Hematopoietic multipotent progenitor cell treated with erythropoietin and hydrocortisone succinate and interleukin-3 and kit ligand, for 6 days (in vitro differentiated cells): ENCODE measurements at places on chromosomes 3 and 15.

DNA sequence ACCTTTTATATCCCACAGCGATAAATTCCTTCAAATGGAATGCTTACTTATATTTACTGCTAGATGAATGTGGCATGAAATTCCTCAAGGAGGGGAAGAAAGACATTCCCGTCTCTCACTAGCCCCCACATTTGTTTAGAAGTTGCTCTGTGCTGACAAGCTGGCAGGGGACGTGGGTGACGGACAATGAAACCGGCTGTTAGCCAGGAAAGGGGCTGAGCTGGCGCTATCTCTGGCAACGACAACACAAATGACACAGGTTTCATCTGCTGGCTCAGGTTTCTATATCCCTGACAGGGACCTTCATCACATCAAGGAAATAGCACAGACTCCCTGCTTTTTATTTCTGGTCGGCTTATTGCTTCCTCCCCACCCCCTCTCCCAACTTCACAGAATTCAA lies 15.8 kb downstream of the RUVBL1 start:
- no peak for DNase-seq

DNA sequence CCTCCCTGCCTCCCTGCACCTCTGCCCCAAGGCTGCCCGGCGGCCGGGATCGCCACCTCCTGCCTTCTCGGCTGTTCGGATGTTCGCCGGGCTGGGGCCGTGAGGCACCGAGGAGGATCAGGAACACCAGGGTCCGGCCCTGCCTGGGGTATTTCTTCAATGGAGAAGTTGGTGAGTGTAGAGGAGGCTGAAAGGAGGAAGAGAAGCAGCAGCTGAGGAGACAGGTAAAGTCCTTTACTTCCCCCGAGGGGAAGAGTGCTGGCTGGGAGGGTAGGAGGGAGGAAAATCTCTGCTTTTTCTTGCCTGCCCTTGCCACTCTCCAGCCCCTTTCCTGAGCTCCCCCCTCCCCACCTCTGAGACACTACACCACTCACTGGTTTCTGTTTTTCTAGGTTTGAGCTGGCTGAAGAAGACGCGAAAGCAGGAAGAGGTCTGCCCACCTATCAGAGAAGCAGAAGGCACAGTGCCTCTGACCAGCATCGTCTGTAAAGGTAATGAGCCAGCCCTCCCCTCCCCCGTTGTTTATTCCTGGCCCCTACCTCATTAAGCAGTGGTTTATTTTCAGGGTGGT lies 519 bp downstream of the ASB7 start:
- DNase-seq, result peak; percentile 64

DNA sequence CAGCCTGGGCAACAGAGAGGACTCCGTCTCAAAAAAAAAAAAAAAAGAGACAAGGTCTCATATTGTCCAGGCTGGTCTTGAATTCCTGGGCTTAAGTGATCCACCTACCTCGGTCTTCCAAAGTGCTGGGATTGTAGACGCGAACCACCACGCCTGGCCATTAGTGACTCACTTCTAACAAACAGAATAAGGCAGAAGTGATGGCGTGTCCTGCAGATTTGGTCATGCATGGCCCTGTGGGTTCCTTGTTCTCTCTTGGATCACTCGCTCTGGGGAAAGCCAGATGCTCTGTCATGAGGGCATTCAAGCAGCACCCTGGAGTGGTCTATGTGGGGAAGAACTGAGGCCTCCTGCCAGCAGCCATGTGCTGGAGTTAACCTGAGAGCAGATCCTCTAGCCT lies 27.4 kb upstream of the TJP1 start:
- no peak for DNase-seq

- no peak for DNase-seq
These were observed 74.5 kb upstream of the LMOD3 start for GRCh38 chr3:69196876-69197275.

DNA sequence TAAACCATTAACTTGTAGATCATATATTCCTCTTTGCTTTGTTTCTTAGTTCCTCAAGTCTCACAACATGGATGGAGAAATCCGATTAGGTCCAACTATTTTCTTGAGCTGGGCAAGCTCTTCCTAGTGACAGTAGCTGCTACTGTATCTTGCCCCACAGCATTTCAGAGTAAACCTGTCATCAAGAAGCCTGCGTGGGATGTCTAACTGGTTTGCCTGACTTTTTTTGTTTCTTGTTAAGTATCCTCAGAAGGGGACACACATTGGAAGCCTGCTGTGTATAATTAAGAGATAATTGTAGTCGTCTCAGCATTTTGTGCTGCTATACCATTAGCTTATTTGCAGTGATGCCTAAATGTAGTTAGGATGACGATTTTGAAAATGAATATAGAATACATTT lies 29.3 kb upstream of the STT3B start:
- no peak for DNase-seq

GRCh38 chr3:142618917-142619461 lies 22.8 kb downstream of the PLS1 start:
- peak; percentile 24 for DNase-seq

DNA sequence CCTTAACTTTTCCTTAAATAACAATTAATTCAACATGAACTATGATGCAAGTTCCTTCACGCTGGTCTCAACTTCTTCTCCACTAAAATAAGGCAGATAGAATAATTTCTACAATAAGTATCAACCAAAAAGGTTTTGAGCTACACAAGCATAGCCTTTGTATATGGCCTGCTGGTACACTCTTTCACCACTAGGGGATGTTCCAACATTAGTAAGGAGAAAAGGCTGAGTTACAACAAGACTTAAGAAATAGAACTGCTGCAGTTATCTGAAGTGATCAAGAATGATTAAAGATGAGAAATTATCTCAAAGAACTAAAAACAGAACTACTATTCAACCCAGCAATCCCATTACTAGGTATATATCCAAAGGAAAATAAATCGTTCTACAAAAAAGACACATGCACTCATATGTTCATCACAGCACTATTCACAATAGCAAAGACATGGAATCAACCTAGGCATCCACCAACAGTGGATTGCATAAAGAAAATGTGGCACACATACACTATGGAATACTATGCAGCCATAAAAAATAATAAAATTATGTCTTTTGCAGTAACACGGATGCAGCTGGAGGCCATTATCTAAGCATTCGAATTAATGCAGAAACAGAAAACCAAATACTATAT lies 14.4 kb downstream of the ATP13A3 start:
- DNase-seq, result peak; percentile 90

DNA sequence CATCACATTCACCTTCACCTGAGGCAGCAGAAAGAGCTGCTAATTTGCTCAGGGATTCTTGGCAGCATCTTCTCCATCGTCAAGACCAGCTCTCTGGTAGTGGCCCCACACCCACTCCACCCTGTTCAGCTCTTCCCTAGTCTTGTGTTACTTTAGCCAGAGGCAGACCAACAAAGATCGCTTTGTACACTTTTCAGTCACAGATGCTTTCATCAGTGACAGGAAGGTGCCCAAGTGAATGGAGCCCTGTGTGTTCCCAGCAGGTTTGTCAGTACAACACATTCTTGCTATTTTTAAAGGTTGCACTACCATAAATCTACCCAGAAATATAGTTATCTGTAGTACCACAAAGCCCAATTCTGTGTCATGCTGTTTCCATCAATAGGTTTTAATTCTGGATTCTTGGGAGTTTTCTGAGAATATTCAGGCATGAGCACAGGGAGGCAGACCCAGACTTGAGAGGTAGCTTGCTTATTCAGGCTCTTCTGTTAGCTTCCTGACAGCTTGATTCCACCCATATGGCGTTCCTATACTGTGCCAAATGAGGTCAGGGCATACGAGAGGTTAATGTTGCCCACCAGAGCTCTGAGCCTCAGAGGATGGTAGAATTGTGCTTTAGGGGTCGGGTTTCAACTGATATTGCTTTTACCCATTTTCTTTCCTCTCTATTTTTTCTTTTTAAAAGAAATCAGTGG lies 109.8 kb upstream of the MANF start:
- no peak for DNase-seq
